ENCODE measurements at places on chromosomes 1 and 21.

DNA sequence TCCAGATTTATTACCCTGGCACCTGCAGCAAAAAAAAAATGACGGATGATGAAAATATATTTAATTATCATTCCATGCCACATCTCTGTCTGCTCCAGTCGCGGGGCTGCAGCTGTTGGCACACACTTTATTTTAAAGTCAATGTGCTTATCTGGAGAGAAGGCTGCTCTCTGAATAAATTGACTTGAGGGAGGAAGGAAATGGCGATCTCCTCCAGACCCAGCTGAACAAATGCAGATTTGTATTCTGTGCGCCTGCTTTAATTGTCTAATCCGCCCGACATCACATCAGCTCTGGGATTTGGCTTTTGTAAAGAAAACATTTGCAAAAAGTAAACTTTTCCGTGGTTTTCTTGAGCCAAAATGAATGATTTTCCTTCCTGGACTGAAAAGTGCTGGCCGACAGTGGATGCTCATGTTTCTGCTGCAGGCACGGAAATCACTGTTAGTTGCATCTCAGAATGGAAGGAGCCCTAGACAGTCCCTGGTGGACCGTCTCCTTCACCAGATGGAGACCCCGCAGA, 150.2 kb downstream of the CAMTA1 start:
- DNase-seq: no peak

DNA sequence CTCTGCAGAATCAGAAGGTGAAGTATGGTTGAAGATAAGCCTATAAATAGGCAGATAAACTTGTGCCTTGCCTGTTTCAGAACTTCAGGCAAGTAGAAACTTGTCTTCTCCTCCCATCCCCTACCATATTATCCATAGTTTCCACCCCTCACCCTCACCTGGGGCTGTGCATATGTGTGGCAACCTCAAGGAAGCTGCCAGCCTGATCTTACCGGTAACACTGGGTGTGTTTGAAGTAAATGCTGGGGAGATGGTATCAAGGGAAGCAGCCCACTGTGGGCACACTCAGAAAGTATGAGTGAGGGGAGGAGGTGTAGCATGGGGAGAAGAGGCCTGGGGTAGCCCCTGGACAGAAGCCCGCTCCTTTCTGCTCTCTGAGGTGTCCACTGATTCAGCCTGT, 14.5 kb downstream of the VANGL2 start:
- DNase-seq: no peak

DNA sequence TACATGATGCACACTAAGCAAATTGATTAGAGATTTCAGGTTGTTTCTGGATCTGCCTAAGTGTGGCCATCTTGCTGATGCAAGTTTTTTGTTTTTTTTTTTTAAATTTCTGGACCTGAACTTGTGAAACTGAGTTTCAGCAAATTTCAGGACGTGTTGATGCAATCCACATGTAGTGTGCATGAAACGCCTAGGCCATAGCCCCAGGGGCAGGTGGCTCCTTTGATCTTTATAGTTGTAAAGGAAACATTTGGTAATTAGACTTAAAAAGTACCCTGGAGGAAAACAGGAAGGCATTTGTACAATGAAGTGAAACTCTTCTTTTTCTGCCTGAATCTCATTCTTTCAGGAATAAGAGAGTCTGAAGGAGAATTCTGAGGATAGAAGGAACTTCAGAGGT, 162.2 kb upstream of the LHX8 start:
- DNase-seq: no peak

- no peak for DNase-seq
Observed at GRCh38 chr1:66315671-66316070, 218.3 kb upstream of the SGIP1 start.
